Substantia nigra (tissue), 51 donors: ENCODE measurements at places on chromosomes 3 and 15.

- DNase-seq, result no peak
Measured at GRCh38 chr15:58346361-58346760, 85.4 kb upstream of the LIPC start.

DNA sequence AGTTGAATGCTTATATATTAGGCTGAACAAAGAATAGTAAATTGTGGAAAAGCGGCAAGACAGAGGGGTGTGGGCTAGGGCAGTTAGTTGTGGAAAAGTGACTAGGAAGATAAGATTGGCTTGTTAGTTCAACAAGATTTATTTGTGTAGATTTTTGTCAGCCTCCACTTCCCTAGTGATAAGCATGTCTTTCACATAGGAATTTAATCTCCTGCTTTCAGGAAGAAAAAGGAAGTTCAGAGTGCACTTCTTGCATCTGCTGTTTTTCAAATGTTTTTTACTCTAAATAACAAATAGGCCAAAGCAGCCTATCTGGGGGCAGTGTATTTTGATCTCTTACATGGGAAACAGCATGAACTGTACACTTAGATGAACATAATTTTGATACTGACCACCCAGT is 919.9 kb downstream of the NAALADL2 start:
- DNase-seq, result no peak

DNA sequence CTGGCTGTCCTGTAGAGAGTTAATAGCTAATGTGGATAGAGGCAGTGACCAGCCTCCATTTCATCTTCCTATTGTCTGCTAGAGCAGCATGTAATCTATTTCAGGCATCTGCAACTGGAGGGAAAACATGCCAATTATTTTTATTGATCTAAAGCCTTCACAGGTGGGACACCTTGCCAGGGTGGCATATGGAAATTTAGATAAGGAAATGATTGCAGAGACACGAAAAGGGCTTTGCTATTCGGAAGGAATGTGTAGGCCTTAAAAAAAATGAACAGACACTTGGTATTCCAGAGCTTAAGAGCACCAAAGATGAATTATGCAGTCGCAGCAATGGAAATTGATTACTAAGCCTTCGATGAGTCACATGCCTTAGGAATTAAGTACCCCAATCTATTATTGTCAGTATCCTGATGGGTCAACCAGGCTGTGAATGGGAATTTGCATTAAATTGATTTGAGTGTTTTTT is 454.7 kb downstream of the SQOR start:
- DNase-seq, result no peak

DNA sequence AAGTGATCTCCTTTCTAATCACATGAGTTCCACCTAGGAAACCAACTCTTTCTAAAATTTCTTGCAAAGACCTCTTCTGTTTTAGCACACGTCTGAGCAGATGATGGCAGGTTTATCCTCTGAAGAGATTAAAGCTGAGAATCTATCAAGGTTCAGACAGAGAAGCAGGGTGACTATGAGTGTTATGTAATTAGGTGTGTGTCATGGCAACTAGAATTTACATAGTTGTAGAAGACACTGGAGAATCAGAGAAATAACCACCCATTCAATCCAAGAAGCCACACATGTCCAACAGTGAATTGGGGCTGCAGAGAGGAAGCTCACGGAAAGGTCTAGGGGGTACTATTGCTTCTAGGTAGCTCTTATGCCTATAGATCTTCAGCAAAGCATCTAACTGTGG is 600.5 kb downstream of the PYDC2 start:
- no peak for DNase-seq

DNA sequence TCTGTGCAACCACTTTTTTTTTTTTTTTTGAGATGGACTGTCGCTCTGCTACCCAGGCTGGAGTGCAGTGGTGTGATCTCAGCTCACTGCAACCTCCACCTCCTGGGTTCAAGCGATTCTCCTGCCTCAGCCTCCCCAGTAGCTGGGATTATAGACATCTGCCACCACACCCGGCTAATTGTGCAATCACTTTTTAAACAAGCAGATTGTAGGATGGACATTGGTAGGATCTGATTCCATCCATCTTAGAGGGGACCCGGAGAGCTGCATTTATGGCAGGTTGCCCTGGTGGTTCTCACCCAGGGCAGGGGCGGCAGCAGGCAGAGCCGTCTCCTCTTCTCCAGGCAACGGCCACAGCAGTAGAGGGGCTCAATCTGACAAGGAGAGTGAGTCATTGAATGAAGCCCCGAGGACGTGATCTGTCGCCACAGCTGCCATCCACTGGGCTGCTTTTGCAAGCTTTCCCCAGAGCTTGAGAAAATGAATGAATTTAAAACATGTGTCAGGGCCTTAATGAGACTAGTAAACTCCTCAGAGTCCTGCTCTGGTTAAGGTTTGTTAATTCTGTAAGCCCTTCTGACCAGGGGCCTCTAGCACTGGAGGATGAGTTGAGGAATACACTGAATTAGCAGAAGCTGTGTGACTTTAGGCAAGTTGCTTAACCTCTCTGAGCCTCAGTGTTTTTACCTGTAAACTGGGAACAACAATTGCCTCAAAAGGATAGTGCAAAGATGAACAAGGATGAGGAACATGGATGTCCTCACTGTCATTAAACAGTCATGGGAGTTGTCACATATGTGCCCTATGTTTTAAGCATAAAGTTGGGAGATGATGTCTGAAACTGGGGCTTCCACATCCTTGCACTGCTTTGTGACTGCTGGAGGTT is 129.1 kb downstream of the ASB7 start:
- no peak for DNase-seq

GRCh38 chr15:26126070-26126469 is 262.9 kb upstream of the ATP10A start:
- DNase-seq, result no peak

DNA sequence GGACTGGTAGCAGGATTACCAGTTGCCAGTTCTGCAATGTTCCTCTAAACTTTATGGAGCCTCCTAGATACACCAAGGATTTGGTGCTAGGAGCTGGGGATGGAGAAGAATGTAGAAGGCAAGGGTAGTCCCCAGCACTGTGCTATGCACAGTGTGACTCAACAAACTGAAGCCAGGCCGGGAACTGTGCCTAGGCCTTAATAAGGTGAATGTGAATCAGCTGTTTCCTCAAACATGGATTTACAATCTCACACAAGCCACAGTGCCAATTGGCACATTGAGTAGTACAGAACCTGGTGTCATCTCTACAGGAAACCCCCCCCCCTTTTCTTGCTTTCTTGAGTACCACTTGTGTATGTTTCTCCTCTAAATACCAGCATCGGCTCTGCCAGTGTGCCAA is 32.5 kb downstream of the MRPS25 start:
- DNase-seq, result no peak

GRCh38 chr3:114697401-114697800 is 403.6 kb downstream of the TIGIT start:
- DNase-seq, result no peak

- DNase-seq, result no peak
Measured at GRCh38 chr15:92614301-92614700, 41.3 kb downstream of the FAM174B start.

GRCh38 chr3:72152551-72153476 is 367.9 kb upstream of the PROK2 start:
- no peak for DNase-seq

DNA sequence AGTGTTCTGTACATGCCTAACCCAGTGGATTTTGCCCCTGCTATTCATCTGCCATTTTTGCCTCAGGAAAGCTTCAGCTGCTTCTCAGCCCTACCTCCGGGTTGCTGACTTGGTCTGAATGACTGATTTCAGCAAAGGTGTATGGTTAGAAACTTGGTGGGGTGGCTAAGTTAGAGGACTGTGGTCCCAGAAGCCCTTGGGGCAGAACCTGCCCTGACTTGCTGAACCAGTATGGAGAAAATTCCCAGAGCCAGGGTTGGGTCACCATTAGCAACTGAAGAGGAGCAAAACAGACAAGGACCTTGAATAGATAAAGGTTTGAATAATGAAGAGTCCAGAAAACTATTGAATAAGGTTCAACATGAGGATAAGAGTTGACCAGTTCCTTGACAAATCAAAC is 6.1 kb upstream of the WWTR1 start:
- DNase-seq, result no peak

DNA sequence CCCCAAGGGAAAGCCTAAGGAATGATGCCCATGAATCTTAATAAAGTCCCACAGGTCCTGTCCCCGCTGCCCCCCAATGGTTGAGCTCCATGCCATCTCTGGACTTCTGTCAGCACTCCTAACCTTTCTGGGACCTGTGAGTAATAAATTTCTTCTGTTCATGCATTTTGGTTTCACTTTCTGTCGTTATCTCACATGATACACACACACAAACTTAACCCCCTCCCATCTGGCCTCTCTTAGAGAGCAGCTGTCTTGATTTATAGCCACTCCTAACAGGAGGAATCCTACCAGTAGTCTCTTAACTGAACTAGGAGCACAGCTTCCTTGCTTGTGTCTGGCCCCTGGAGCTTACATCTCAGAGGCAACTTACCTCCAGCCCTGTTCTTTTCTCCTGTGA is 82.7 kb upstream of the SELENOK start:
- DNase-seq, result no peak

DNA sequence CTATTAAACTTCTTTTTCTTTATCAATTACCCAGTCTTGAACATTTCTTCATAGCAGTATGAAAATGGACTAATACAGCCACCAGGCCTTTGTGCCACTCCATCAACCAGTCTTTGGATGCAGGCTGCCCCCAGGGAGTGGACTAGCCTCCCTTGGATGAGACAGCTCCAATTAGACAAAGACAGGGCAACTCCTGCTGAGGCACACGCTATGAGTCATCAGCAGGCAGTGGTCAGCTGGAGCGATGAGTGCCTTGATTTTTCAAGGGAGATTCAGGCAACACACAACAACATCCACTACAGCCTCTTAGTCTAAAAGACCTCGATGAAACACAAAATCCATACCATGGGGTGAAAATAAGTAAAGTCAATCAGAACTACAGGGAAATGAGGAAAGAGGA is 160.1 kb downstream of the ARRDC4 start:
- DNase-seq, result no peak

DNA sequence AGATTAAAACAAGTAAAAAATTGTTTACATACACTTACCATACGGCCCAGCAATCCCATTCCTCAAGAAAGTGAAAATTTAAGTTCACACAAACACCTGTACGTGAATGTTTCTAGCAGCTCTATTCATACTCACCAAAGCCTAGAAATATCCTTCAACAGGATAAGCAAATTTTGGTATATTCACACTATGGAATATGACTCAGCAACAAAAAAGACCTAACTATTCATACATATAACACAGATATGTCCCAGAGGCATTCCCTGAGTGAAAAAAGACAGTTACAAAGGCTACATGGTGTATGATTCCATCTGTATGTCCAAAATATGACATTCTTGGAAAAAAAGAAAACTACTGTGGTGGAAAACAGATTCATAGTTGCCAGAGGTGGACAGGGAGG is 40.1 kb upstream of the THUMPD3 start:
- DNase-seq, result no peak
